ENCODE measurements at places on chromosomes 12 and 14.

- no peak for DNase-seq
These were observed 71.6 kb upstream of the MDGA2 start for GRCh38 chr14:47746986-47747385.

GRCh38 chr12:4177262-4177661, 96.3 kb upstream of the CCND2 start:
- DNase-seq, result no peak

DNA sequence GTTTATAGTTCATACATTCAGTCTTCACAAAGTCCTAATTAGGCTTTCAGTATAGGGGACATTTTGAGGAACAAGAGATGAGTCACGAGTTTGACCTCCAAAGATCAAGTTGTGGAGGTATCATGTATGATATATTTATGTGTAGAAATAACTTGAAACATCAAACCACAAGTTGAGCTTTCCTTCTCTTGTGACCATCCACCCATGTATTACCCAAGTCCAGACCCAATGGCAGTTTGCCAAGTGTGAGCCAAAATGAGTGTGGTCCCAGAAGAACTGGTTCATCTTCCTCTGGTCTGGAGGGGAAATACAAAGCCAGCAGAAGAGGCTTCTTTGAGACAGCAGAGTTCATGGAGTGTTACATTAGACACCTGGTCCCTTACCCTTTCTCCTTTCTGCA, 104.9 kb downstream of the ATP23 start:
- no peak for DNase-seq

- DNase-seq, result no peak
These were observed 5.7 kb downstream of the MAP3K9 start for GRCh38 chr14:70803321-70804310.

- no peak for DNase-seq
These were observed 31.0 kb upstream of the LGALS3 start for GRCh38 chr14:55097881-55098560.

DNA sequence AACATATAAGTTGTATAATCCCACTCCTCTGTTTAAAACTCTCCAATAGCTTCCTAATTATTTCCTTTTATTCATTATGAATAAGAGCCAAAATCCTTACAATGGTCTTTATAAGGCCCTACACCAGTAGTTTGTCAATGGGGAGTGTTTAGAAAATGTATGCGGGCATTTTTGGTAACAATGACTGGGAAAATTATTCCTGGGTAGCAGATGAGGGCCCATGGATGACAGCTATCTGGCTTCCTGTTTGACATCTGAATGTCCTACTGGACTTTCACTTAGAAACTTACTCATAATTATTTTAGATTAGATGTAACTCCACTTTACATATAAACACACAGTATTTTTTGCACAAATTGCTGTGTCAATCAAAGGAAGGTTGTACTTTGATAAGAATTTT, 101.2 kb downstream of the PAPLN start:
- DNase-seq, result no peak

DNA sequence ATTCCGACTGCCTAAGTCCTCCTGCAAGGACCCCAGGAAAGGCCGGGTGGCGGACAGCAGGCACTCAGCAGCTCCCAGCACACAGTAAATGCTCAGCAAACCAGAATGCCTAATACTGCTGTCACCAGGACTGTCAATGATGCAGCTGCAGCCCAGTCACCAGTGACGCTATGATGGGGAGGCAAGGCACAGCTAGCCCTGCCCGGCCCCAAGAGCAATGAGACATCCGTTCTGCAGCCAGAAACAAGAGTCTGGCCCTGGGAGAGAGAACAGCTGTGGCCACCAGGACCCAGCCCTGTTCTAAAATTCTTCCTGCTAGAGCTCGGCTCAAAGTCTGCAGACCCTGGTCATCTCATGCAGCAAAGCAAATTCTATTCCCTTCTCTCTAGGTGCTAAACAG, 69.8 kb downstream of the NCOR2 start:
- DNase-seq, result peak; percentile 55

DNA sequence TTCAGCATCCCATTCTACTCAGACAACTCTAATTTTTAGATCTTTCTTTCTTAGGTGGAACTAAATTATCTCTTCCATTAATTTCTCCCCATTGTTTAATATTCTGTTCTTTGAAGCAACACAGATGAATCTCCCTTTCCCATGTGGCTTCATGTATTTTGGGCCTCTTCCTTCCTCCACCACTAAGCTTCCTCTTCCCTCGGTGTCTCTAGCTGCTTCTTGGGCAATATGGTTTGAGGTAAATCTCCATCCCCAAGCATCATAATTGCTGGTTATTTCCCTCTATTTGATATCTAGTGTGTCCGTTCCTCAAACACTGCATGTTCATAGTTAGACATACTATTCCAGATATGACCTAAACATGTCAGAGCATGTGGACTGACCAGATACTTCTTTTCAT, 119.2 kb downstream of the PELI2 start:
- DNase-seq, result no peak

- DNase-seq, result no peak
These were observed 81.9 kb downstream of the PELI2 start for GRCh38 chr14:56199982-56200577.

- DNase-seq, result no peak
These were observed 404.4 kb downstream of the TRHDE start for GRCh38 chr12:72676556-72676955.

DNA sequence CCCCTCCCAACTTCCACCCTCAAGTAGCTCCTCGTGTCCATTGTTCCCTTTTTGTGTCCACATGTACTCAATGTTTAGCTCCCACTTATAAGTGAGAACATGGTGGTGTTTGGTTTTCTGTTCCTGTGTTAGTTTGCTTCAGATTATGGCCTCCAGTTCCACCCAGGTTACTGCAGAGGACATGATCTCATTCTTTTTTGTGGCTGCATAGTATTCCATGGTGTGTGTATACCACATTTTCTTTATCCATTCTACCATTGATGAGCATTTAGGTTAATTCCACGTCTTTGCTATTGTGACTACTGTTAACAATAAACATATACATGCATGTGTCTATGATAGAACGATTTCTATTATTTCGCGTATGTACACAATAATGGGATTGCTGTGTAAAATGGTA, 362.6 kb downstream of the TMTC2 start:
- no peak for DNase-seq

GRCh38 chr12:130752692-130753230, 36.7 kb upstream of the RIMBP2 start:
- no peak for DNase-seq

- no peak for DNase-seq
These were observed 66.2 kb downstream of the IRF2BPL start for GRCh38 chr14:76962303-76962660.

DNA sequence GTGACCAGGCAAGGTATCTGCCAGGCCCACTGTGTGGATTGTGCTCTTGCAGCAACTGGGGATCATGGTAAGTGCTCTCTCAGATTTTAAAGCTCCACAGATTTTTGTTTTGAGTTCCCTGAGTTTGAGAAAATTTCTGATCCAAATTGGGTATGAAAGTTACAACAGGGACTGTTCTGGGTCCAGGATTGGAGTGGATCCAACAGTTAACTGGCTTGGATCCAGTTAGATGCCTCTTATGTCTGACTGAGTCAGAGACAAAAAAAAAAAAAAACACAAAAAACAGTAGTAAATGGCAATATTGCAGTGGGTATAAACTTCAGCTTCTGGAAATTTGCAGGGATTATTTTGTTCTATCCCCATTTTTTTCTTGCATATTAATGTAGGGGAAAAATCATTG, 598.8 kb downstream of the C12orf50 start:
- no peak for DNase-seq

DNA sequence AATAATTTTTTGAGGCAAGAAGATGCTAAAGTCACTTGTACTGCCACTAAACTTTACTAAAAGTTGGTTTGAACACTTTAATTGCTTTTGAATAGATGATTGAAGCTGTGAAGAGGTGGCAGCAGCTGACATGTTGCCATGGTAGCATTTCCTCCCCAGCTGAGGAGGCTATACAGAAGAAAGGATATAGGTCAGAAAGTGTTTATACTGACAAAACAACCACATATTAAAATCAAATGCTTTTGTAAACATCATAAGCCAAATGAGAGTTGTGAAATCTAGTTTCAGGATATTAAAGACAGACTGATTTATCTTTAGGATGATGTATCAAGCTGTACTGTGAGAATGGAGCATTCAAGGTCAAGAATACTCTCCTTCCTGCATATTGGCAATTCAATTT, 41.7 kb downstream of the TSPAN19 start:
- DNase-seq, result no peak

DNA sequence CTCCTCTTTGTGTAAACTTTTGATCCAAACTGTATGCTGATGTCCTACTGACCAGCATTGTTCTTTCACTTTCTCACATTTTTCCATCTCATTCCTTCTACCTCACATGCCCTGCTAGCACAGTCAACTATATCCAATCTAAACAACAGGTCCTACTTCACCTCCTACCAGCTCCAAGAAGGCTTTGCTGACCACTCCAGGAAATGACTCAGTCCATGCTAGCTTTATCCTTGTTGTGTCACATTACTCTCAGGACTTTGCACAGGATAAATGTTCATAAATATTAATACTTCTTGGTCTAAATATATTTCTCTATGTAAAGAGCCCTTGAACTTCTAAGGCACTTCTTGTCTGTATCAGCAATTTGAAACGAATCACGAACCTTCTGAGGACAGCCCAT, 64.9 kb upstream of the PCED1B start:
- no peak for DNase-seq

- no peak for DNase-seq
These were observed 20.2 kb downstream of the UBE3B start for GRCh38 chr12:109497675-109498074.

- DNase-seq, result no peak
These were observed 132.5 kb upstream of the RFLNA start for GRCh38 chr12:124162151-124163110.

- no peak for DNase-seq
These were observed 219.9 kb downstream of the PPFIA2 start for GRCh38 chr12:81539279-81539678.
